ENCODE measurements at places on chromosomes 3 and 15.

DNA sequence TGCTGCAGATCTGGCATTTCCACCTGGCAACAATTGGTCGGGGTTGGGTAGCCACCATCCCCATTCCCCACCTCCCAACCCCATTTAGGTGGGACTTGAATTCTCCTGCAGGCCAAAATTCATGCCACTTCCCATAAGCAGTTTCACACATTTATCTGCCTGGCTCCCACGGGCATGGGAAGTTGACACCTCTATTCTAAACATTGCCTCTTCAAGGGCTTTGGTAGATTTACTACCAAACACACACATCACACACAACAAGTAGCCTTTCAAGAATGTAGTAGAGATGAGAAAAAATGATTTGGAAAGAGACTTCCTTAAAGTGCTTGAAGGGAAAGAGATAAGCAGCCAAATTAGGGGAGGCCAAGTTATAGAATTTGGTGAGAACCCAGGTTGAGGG is 30.9 kb downstream of the ZBTB38 start:
- no peak for DNase-seq

GRCh38 chr3:165476399-165477060 is 280.3 kb upstream of the SLITRK3 start:
- DNase-seq: no peak

DNA sequence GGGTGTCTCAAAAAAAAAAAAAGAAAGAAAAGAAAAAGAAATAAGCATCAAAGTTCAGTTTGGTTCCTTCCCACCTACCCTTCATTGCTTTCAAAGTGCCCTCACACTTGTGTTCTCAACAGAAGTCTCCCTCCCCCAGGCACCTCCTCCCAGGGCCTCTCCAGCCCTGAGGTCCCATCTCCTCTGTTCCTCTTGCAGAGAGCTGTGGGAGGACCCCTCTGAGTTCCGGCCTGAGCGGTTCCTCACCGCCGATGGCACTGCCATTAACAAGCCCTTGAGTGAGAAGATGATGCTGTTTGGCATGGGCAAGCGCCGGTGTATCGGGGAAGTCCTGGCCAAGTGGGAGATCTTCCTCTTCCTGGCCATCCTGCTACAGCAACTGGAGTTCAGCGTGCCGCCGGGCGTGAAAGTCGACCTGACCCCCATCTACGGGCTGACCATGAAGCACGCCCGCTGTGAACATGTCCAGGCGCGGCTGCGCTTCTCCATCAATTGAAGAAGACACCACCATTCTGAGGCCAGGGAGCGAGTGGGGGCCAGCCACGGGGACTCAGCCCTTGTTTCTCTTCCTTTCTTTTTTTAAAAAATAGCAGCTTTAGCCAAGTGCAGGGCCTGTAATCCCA is 6.1 kb downstream of the CYP1A2 start:
- no peak for DNase-seq

DNA sequence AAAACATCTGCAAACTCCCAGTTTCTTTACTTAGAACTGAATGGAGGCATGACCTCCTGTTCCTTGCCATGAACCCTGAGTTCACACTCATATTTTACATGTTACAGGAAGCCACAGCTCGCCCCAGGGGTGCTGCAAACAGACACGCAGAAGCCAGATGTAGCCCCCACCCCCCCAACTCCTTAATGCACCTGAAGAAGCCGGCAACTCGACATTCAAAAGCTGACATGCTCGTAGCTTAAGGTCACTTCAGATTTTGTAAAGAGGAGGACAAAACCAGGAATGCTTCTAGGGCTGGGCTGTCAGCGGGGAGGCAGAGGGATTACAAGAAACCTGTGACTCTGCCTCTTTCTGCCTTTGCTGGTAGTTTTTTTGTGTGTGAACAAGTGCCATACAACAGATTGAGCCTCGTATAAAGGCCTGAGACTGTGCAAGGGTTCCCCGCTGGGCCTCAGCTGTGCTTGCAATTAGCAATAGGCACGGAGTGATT is 42.0 kb upstream of the FEZF2 start:
- no peak for DNase-seq

GRCh38 chr15:33021806-33022389 is 172.6 kb downstream of the FMN1 start:
- peak; percentile 50 for DNase-seq
